ENCODE measurements at places on chromosomes 11 and 22.

GRCh38 chr11:64566042-64566914 lies 24.7 kb upstream of the SLC22A12 start:
- peak; percentile 54 for DNase-seq

- DNase-seq: no peak
Measured at GRCh38 chr11:76380159-76380976, 564 bp downstream of the THAP12 start.

DNA sequence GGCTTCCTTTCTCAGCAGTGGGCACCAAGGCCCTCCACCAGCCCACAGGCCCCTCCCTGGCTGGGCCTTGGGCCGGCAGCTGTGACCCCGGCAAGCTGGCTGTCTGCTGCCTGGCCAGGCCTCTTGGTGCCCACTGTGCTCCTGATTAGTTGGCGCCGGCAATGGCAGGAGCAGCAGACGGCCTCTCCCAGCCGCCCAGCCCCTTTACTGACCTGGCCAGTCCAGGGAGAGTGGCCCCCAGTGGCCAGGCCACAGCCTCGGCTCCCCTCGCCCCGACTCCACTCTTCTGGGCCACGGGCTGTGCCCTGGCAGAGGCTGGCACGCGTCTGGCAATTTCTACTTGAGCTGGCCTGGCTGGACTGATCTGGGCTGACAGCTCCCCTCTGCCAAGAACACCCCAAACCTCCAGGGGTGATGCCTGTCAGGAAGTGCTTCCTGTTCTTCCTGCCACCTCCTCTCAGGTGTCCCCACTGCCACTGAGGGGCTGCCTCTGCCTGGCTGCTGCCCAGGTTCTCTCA lies 58.1 kb downstream of the CACNA1I start:
- DNase-seq: no peak

DNA sequence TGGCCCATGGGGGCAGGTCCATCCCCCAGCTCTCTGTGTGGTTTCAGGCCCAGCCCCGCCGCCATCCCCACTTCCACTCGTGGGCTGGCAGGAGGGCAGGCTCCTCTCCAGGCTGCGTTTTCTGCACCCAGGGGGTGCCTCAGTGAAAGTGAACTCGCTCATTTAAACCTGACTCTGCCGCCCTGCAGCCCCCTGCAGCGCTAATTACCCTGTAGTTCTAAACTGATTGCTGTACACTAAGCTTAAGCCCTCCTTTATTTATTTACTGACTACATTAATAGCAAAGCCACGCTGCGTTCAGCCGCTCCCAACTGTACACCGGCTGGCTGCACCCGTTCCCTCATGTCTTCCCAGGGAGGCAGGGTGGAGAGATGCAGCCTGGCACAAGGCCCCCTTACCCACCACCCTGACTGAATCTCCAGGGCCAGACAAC lies 36.6 kb upstream of the NNMT start:
- no peak for DNase-seq

DNA sequence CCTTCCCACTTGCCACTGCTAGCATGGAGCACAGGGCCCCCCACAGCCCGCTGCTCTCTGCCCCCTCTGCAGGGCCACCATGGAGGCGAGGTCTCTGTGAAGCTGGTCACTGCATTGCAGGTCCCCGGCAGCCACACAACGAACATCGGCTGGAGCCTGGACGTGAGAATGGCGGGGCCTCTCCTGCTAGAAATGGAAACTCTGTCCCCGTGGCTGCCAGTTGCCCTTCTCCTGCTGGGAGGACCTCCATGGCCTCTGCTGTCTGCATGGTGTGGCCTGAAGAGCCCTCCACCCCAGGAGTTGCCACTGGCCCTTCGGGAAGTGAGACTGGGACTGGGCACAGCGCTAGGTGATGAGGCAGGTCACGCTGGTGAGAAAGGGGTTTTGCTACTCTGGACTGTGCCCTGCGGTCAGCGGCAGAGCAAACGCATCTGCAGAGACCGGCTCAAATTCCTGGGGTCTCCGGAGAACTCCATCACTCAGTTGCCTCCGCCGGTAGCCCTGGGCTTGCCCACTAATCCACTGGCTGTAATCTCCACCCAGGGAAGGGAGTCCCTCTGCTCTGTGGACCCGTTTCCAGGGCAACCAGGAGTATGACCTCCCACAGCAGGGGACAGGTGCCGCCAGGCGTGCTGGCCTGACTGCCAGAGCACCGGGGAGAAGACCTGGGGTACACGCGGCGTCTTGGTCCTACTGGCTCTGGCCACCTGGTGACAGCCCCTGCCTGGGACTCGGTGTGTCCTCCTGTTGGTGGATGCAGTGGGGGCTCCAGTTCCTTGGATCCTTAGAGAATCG lies 806.3 kb downstream of the BRD1 start:
- DNase-seq: no peak

GRCh38 chr11:96234866-96235441 lies 108.0 kb downstream of the MAML2 start:
- DNase-seq: no peak

- DNase-seq: peak; percentile 7
Measured at GRCh38 chr11:124898711-124899110, 1.0 kb upstream of the ROBO4 start.

- DNase-seq: no peak
Measured at GRCh38 chr11:42536611-42537360, 775.0 kb upstream of the API5 start.

DNA sequence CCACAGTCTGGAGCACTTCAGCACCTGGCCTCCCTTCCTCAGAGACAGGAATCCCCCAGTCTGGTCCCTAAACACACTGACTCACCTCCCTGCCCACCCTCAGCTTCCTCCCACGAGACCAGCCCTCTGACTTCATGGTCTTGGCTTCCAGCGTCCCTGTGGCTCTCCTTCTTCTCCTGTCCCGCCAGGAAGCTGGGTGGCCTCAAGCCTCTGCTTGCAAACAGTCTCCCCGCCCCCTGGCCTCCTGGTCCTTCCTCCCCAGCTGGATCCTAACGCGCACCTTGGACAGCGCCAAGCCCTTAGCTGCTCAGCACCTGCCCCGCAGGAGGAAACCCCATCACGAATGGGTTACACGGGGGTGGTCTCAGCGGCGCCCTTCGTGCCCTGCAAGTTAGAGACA lies 4.5 kb downstream of the NCF4 start:
- no peak for DNase-seq

DNA sequence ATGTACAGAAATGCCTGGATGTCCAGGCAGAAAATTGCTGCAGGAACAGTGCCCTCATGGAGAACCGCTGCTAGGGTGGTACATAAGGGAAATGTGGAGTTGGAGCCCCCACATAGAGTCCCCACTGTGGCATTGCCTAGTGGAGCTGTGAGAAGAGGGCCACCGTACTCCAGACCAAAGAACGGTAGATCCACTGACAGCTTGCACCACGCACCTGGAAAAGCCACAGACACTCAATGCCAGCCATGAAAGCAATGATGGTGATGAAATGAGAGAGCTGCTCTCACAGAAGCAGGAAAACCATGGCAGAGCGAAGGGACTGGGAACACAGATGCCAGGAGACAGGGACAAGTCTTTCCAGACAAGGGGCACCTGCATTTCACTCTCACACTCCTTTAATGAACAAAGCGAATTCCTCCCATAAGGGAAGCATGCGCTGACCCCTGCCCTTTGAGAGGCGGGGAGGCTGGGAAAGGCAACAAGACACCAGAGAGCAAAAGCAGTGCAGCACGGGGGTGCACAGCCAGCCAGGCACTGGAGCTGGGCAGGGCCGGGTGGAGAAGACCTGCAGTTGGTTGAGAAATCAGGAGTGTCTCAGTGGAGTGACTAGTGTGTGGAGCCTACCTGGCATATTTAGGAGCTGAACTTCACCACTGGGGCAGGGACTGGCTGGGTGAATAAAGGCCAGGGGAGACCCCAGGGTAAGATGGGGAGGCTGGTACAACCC lies 1025.2 kb downstream of the TBC1D22A start:
- no peak for DNase-seq

- DNase-seq: no peak
Measured at GRCh38 chr11:19594326-19594725, 118.3 kb upstream of the NAV2 start.

- no peak for DNase-seq
Measured at GRCh38 chr11:131671734-131672133, 301.3 kb downstream of the NTM start.

- DNase-seq: peak; percentile 7
Measured at GRCh38 chr11:129825380-129825779, 9.7 kb downstream of the TMEM45B start.

GRCh38 chr11:39327302-39327701 lies 2132.2 kb downstream of the LRRC4C start:
- DNase-seq: no peak

DNA sequence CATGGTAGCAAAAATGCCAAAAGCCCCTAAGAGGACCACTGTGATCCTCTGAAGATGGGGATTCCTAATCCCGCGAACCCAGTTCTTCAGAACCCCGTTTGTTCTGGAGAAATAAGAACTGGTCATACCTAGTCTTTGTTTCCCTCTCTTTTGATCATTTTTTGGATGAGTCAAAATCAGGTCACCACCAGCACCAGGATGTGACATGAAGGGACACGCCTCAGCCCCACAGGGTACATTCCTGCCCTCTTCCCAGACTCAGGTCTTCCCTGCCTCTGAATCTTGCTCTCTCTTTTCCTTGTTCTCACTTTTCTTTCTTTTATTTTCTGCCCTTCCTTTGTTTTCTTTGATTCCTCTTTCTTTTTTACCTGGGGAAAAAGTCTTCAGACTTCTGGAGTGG lies 14.6 kb upstream of the ANO1 start:
- no peak for DNase-seq

DNA sequence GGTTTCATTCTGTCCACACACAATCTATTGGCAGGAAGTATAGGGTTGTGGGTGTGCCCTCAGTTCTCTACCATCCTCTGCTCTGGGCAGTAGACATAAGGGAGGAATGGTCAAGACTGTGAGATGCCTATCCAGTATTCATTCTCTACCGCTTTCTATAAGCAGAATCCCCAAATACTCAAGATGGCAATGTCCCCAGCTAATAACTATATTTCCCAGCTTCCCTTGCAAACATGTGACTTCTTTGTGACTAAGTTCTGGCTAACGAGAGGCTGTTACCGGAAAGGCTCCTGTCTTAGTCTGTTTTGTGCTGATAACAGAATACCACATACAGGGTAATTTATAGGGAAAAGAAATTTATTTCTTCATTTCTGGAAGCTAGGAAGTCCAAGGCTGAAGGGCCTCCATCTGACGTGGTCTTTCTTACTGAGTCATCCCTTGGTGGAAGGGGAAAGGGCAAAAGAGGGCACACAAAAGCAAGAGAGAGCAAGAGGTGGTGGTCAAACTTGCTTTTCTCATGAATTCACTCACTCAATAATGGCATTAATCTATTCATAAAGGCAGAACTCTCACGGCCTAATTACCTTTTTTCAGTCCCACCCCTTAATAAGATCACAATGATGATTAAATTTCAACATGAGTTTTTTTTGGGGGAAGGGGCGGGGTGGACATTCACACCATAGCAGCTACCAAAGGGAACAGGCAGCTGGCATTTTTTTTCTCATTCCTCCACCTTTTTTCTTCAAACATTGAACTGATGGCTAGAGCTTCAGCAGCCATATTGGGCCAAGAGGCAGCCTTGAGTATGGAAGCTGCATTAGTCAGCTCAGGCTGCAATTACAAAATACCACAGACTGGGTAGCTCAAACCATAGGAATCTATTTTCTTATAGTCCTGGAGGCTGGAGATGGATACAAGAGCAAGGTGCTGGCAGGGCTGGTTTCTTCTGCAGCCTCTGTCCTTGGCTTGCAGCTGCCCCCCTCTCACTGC lies 109.7 kb upstream of the OR9Q1 start:
- DNase-seq: no peak

DNA sequence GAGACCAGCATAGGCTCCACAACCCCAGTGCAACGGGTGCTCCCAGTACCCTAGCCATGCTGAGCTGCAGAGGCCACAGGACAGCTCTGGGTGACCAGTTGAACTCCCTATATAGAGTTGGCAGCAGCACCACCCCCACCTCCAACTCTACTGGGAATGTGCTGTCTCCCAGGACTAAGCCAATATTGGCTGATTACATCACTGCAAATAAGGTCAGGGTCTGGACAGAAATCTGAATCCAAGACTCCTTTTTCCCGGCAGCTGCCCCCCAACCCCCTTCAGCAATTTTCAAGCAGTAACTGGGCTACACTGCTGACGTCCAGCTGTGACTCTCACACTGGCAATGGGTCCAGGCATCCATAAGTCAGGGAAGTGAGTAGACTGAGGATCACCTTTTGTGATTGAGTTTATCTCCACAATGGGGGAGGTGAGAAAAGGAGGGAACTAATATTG lies at the start of gene HPX:
Gene HPX, minus strand, starts transcription at position 82 of the 453 bp plus-strand sequence. Its CDS starts 24 bp downstream, at position 58.
- DNase-seq: no peak

DNA sequence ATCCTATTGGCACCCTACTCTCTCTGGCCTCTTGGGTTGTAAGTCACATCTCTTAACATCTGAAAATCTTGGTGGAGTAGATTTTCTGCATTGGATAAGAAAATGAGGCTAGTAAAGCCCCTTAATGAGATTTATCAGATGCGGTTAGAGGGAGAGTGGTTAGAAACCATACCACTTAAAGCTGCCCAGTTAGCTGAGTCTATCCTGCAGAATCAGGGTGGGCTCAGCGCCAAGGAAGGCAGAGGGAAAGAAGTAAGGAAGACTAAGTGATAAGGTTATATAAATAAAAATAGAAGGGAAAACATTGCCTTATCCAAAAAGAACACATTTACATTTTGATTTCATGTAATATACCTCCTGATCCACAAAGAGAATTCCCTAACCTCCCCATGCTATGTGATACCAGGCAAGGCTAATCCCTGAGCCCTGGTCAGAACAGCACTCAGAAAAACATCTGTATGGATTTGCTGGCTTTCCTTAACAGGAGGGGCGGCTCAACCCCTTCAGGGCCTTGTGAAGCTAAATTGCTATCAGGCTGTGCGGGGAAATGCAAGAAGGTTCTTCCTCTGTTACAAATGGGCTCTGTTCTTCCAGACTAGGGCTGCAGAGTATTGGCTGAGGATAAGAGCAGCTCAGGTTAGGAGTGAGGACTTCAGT lies 101.7 kb downstream of the SNX19 start:
- no peak for DNase-seq

DNA sequence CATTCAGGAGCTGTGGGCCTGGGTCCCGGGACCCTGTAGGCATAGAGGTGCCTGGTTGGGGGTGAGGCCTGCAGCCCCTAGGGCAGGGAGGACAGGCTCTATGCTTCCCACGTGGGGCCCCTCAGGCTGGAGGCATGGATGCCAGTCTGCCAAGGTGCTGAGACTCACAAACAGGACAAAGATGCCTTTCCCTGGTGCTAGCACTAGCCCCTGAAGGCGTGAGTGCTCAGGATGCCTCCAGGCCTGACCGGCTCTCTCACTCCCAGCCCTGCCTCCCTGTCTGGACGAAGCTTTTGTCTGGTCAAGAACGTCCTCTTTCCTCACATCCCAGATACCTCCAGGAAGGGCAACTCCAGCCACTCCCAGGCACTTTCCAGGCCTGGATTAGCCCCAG lies 2.1 kb downstream of the CDC42BPG start:
- DNase-seq: no peak

GRCh38 chr11:75879737-75880136 lies 64.7 kb downstream of the UVRAG start:
- no peak for DNase-seq

- DNase-seq: no peak
Measured at GRCh38 chr11:1457856-1458255, 28.7 kb downstream of the MOB2 start.

DNA sequence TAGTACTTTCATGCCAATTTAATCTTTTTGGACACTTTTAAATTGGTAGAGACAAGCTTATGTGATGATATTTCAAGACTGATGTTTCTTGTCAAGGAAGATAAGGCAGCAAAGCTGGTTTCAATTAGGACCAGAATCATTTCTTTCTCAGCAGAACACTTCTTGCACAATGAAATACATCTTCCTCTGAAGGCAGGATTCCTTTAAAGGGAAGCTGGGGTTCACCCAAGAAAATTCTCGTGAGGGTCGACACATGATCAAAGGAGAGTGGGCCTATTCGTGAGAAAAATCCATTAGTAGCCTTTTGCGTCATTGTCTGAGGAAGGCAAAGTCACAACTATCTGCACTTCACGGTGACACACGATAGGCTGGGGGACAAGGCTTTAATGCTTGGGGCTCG lies 17.6 kb downstream of the TTC12 start:
- DNase-seq: no peak
